Articular chondrocyte of knee joint (primary cell): ENCODE measurements at places on chromosomes 12 and 14. TPM values are rescaled to one million over a fixed set of nuclear protein-coding genes. Genes with fewer than 3 reads are reported as not detected.

TEX52 gene
- total RNA-seq = not detected in 2 replicates

MFAP5 gene
- total RNA-seq = 6.4 and 12.3 TPM in 2 replicates

BRAP gene
- total RNA-seq = 20.6 and 22.9 TPM in 2 replicates

FOXG1 gene
- under 0.01 TPM in 1 of 2 replicates, not detected in the other for total RNA-seq

SP1 gene
- total RNA-seq = 48.2 and 51.1 TPM in 2 replicates

SERPINA1 gene
- 15.8 and 81.4 TPM in 2 replicates for total RNA-seq

NRIP2 gene
- total RNA-seq = 0.26 and 0.43 TPM in 2 replicates

STYK1 gene
- 0.11 and 0.13 TPM in 2 replicates for total RNA-seq

KRT7 gene
- total RNA-seq = 14.2 and 24.8 TPM in 2 replicates

NTN4 gene
- total RNA-seq = 116 and 160 TPM in 2 replicates

FAM90A1 gene
- total RNA-seq = 0.13 and 0.43 TPM in 2 replicates

NABP2 gene
- total RNA-seq = 24.3 and 25.3 TPM in 2 replicates

BCL11B gene
- total RNA-seq = not detected in 2 replicates

RPGRIP1 gene
- not detected in 2 replicates for total RNA-seq

KRT80 gene
- total RNA-seq = 0.52 and 0.97 TPM in 2 replicates
